Esophagus mucosa (tissue), 1 donor: ENCODE measurements at places on chromosomes 6 and 20. TPM values are rescaled to one million over a fixed set of nuclear protein-coding genes. Genes with fewer than 3 reads are reported as not detected.

Gene VSTM2L
- 0.52 TPM for total RNA-seq

- ATAC-seq = no peak
These were observed 166.5 kb downstream of the SOBP start for GRCh38 chr6:107656401-107656800.

DNA sequence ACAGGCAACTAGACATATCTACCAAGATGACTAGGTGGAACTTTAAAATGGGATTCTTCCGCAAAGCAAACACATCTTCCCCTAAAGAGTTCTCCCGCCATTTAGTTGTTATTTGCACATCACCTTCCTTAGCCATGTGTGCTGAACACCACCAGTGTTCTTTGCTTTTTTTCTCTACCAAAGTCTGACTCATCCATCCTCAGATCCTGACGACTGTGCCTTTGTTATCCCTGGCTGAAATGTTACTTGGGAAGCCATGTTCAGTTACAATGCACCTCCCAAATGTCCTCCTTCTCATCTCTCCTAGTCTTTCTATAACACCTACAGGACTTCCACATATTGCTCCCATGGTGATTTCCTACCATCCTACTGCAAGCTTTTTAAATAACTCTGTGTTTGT, 593.5 kb upstream of the ARID1B start:
- no peak for ATAC-seq

Gene GLP1R
- total RNA-seq = 0.08 TPM

Gene SLC52A3
- total RNA-seq = 6.7 TPM

DNA sequence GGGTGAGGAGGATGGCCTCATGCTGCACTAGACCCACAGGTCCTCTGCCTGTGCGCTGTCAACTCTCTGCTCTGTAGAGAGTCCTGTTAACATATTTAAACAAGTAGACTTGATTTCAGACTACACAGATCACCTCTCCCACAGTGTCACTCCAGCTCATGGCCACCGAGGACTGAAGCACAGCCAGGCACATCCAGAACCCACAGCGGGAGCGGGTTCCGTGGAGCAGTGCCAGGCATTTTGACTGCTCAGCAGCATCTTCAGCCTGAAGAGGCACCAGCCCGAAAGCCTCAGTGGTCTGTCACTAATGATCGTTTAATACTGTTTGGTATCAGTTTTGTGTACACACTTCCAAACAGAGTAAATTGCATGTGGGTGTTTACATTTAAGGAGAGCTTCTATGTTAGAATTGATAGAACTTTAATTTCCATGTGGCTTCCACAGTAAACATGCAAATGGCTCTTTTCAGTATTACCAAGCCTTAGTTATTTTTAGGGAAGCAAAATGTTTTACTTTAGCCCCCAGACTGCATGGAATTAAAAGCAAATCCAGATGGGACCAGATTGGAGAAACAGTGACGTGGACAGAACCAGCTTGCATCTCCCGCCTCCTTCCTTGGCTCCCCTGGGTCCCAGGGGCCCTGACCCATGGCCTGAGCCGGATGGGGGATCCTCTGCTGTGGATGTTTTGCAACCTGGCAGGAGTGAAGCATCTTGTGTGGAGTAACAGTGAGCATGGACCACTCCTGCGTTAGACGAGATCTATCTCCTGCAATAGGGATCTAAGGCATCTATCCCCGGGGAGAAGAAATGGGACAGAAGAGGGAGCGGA, 196.7 kb upstream of the CDH4 start:
- no peak for ATAC-seq

DNA sequence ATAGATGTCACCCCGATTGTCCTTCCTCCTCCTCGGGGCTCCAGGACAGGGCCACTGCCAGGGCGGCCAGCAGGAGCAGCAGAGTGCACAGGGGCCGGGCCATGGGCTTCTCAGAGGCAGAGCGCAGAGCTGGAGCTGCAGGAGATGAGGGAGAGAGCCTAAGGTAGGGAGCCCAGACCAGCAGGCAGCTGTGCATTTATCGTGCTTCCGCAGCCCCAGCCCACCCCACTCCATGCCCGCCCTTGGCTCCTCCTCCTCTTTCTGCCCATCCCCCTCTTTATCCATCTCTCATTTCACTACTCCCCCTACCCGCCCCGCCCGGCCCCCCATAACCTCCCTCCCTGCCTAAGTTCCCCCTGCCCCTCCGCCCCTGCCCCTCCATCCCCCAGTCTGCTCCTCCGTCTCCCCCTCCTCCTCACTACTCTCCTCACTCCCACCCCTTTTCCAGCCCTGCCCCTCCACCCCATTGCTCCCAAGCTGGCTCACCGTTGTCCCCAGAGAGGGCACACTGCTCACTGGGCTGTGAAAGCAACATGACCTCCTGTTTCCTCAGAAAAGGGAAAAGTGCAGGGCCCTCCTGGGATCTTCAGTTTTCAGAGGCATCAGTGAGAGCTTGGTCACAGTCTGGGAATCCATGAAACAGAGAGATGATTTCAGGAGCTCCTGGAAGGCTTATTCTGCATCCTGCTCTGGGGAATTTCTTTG, 25.5 kb upstream of the CST1 start:
- no peak for ATAC-seq

DNA sequence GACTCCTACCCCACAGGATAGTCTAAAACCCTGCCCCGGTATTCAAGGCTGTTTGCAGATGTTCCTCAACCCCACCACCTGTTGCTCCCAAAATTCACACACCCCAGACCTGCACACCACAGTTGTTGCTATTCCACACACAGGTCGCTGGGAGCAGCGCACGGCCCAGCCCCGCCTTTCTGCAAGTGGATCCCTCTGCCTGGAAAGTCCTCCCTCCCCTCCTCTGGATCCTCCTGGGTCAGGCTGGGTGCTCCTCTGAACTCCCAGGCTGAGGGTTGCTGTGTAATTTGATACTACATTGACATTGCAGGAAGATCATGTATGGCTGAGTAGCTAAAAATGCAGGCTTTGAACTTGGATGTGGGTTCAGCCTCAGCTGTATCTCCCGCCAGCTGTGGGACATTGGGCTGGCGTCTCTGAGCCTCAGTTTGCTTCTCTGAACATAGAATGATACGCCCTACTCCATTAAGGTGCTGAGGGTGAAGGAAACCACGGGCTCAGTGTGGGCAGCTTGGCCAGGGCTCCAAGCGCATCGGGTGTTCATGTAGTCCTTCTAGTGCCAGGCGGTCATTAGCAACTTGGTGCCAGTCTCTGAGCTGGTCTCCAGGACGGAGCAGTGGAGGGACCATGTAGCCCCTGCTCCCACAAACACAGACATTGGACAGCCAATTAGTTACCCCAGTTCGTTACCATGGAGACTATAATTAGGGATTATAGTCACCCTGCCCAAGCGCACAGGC, 13.9 kb upstream of the CCN5 start:
- ATAC-seq = no peak

DNA sequence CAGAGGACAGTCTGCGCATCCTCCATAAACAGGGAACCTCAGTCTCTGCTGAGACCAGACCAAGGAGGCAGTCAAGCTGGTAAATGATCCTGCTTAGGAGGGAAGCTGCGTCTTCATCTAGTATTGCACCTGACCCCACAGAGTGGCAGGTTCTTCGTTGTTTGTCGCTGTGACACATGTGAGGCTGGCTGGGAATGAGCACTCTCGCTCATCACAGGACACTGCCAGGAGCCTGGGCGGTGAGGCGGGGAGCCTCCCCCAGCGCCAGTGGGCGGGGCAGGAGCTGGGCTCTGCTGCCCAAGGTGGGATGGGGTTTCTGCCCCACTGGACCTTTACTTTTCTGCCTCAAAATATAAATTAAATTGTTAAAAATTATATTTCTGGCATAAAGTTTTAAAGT, 48.4 kb upstream of the SYNDIG1 start:
- ATAC-seq = no peak

DNA sequence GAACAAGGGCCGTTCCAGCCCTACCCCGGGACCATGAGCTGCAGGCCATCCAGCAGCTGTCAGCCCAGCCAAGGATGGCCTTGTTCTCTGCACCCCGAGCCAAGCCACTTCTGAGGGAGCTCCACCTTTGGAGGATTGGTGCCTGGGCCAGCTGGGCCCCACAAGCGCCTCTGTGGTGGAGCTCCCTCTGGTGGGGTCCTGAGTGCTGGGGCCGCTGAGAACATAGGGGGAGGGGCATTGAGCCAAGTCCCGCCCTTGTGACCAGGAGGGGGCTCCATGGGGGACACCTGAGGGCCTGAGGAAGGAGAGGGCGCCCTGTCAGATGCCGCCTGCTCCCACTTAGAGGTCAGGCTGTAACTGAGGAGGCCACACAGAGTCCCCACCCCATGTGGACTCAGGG, 43.2 kb downstream of the YTHDF1 start:
- no peak for ATAC-seq

- no peak for ATAC-seq
These were observed 126.5 kb upstream of the SOX4 start for GRCh38 chr6:21467091-21467490.

Gene PRND
- not detected for total RNA-seq

Gene FAM217A
- total RNA-seq = not detected

Gene WFDC12
- total RNA-seq = 5.1 TPM

GRCh38 chr20:15913391-15914025, 659.7 kb downstream of the KIF16B start:
- ATAC-seq = no peak

- no peak for ATAC-seq
These were observed 31.9 kb downstream of the PNPLA1 start for GRCh38 chr6:36301781-36302180.
